ENCODE measurements at places on chromosomes 2 and 18.

DNA sequence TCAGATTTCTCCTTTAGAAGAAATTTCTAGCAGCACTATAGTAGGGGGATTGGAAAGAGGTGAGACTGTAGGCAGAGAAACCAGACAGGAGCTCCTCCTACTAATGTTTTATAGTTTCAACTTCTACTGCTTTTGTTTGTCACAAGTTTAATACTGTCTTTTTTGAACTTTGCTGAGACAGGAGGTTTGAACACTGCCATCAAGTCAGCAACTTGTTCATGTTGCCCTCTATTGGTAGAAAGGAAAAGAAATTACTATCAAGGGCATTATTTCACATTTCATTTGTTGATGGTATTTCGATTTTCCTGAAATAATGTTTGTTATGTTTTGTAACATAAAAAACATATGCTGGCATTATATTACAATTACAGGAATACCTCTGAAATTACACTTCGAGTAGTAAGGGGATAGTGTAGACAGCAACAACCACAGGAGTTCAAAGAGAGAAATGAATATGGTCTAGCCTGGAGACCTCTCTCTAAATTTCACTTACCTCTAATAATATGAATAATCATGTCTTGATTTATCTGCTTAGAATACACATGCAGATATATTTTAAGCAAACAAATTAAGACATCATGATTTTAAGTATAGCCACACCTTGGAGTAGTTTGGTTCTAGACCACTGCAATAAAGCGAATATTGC is 12.4 kb upstream of the CCDC88A start:
- no peak for DNase-seq

DNA sequence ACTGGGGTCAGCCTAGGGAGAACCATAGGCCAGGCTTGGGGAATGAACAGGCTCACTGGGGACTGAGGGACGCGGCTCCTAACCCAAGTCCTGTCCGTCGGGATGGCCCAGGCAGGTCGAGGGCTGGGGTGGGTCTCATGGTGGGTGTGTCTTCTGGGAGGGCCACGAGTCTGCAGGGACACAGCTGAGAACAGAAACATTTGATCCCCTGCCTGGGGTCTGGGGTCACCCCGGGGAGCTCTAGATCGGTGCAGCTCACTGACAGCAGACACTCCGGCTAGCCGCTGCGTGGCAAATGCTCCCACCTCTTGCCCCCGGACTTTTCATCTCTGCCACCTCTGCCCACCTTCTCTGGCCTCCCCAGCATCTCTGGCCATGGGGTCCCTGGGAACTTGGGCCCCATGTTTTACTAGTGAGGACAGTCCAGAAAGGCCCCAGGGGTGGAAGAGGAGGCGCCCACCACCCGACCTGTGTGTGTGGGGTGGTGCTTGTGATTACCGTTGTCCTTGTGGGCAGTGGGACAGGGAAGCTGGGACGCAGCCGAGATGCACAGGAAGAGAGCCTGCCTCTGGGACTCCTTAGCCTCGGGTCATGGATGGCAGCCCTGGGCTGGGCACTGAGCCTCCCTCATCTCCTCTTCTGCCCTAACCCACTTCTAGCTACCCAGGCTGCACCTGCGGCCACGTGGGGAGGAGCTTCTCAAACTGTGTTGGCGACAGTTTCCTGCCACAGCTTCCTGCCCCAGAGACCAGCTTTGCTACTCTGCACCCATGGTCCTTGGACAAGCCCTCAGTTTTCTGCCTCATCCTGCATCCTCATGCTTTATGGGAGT is 4.9 kb downstream of the ZAP70 start:
- DNase-seq, result peak; percentile 53

DNA sequence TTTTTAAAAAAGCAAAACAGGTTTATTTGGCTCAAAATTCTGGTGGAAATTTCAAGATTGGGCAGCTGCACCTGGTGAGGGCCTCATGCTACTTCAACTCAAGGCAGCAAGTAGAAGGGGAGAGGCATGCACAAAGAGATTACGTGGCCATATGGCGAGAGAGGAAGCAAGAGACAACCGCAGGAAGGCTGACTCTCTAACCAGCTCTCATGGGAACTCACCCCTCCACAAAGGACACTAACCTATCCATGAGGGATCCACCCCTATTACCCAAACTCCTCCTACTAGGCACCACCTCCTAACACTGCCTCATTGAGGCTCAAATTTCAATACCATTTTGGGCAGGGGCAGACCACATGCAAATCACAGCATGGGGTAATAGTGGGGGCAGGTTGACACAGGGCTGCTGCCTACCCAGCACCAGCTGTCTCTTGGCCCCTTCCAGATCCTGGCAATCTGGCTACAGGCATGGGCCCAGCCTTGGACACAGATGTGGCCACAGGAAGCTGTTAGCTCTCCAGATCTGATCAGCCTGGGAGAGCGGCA is 2.0 kb upstream of the CAPN10 start:
- no peak for DNase-seq

DNA sequence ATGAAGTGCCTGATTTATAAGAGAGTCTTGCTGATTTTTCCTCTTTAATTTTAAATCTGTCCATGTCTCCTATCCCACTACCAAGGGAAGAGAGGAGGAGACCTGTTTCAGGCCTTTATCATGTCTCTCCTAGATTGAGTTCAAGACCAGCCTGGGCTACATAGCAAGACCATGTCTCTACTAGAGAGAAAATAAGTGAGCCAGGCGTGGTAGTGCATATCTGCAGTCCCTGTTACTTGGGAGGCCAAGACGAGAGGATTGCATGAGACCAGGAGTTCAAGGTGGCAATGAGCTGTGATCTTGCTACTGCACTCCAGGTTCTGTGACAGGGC is 20.0 kb downstream of the EML4 start:
- DNase-seq, result no peak

DNA sequence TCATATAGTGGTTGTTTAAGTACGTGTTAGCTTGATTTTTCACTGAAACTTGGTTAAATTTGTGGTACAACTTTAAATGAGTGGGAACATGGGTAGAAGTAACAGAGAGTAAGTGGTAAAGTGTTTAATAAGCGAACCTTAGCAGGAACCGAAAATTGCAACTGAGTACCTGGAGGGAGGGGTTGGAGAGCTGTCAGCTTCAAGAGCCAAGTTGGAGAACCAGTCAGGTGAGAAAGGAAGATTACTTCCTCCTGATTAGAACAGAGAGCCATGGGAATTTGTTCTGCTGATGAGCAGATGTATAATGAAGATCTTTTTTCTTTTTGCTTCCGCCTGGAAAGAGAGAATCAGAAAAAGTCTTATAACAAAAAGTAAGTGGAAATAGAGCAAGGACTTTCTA is 158.4 kb upstream of the CDH7 start:
- no peak for DNase-seq

DNA sequence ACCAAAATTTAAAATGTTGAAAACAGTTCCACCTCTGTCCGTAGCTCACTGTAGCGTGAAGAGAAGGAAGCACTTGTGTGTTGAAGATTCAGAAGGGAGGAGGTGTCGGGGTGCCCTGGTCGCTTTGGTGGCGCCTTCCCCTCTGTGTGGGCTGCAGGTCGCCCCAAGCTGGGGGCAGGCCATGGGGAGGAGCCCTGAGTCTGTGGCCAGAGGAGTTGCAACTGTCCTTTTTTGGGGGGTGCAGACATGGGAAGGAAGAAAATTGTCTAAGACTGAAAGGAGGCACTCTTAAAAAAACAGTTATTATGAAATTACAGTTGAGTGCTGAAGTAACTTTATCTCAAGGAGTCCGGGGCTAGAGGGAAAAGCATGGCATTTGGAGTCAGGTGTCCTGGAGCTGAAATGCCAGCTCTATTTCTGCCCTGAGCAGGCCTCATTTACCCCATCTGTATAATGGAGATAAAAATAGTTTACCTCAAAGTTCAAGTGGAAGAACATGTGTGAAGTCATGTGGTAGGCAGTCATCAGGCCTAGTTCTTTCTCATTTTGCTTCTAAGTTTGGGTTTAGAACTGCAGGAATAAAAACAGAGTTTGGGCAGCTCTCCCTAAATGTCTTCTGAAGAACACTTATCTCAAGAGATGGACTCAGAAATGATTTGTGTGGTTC is 82.1 kb downstream of the RNF144A start:
- DNase-seq, result no peak

DNA sequence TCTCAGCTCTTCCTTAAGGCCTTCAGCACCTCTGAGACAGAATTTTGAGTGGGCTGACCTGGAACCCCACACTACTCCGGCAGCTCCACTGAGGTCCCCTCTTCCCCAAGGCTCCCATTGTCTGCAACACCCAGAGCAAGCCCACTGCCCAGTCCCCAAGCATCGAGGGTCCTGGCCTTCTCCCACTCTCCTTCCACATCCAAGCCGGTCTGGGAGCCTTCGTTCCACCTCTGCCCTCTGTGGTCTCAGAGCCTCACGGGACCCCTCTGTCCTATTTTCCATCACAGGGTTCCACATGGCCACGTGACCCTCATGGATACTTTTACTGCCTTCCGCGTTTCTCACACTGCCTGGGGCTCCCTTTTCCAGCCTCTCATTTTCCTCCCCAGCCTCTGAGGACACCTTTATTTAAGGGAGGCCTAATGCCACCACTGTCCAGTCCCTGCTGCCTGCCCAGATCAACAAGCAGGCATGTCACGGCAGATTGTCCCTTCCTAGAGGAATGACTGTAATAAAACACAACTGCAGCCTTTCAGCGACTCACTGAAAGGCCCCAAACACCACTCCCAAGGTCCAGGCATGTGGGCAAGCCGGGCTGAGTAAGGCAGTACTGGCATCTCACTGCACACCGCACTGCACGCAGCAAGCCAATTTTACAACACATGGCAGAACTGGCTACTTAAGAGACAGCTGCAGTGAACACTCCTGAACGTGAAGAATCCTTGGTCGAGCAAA is 7.9 kb upstream of the SALL3 start:
- no peak for DNase-seq

- DNase-seq, result no peak
Observed at GRCh38 chr2:240383871-240384700, 51.4 kb upstream of the GPC1 start.

DNA sequence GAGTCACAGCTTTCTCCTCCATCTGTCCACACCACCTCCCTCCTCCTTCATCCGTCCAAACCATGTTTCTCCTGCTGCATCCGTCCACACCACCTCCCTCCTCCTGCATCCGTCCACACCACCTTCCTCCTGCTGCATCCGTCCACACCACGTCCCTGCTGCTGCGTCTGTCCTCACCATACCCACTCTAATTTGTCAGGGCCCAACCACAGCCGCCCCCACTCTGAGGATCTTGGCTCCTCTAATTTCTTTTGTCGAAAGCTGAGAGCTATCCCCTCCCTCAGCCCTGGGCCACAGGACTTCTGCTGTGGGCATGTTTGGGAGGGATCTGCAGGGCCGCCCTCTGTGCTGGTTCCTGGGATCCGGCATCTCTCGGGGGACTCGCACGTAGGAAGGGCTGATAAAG is 67.4 kb downstream of the TPO start:
- DNase-seq, result no peak

DNA sequence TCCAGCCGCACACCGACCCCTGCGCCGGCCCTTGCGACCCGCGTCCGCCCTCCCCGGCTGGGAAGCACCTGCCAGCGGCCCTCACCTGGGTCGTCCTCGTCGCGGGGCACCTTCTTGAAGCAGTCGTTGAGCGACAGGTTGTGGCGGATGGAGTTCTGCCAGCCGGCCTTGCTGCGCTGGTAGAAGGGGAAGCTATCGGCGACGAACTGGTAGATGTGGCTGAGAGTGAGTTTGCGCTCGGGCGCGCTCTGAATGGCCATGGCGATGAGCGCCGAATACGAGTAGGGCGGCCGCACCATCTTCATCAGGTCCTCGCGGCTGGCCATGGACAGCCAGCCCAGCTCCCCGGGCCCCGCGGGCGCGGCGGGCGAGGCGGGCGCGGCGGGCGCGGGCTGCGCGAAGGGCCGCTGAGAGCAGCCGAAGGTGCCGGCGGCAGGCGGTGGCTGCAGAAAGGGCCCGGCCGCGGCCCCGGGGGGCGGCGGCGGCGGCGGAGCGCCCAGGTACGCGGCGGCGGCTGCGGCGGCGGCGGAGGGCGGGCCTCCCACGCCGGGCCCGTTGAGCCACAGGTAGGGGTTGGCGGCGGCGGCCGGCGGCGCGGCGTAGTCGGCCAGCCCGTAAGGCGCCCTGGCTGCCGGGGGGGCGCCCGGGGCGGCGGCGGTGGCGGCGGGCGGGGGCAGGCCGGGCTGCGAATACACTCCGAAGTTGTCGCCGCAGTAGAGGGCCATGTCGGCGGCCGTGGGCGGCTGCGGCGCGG is 505 bp downstream of the FOXI3 start:
- DNase-seq, result no peak

DNA sequence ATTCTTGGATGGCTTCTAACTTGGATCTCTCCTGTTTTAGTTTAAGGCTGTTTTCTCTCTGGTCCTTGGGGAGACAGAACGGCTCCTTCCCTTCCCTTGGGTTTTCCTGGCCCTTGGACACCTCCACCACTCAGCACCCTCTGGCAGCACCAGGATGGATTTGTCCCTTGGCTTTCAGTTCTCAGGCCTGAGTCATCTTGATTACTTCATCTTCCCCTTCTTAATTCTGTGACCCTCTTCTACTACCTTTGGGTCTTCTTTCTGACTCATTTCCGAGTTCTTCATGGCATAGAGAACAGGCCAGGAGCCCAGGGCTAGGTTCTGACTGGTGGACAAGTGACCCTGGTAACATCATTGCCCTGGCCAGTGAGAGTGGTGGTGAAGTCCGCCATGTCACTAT is 14.9 kb downstream of the IGFBP2 start:
- DNase-seq, result no peak

DNA sequence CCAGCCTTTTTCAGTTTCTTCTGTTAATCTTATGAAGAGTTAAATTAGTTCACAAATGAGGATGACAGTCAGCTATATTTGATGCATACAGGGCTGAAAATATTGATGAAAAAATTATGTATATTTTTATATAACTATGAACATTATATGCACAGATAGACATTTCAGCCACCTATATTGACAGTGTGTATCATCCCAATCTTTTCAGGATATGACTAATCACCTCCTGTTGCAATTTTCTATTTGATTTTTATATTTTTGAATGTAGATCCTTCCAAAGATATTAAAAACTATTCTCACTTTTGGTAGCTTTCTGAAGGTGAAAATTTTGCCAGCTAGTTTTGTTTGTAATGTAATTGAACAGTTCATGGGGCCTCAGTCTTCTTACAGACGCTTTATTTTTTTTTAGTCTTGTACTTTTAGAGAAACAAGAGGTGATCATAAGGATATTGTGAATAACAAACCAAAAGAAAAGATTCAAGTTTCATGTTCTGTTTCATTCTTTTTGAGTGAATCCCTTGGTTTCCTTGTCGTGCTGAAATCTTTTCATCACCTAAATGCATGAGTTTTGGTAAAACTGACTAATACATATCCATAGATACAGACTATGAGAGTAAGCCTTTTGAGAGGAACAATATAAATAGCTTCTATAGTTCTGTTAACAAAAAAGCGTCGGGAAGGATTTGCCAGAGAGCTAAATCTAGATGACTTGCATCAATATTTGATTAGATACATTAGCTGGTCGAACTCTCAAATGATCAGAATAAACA is 123.1 kb downstream of the ARHGAP15 start:
- no peak for DNase-seq

GRCh38 chr2:8544171-8544785 is 137.6 kb upstream of the ID2 start:
- DNase-seq, result no peak

GRCh38 chr18:37282386-37283037 is 283.1 kb downstream of the CELF4 start:
- no peak for DNase-seq

- no peak for DNase-seq
Observed at GRCh38 chr2:39871291-39871761, 92.3 kb upstream of the THUMPD2 start.
